ENCODE measurements at places on chromosomes 6 and 20.

DNA sequence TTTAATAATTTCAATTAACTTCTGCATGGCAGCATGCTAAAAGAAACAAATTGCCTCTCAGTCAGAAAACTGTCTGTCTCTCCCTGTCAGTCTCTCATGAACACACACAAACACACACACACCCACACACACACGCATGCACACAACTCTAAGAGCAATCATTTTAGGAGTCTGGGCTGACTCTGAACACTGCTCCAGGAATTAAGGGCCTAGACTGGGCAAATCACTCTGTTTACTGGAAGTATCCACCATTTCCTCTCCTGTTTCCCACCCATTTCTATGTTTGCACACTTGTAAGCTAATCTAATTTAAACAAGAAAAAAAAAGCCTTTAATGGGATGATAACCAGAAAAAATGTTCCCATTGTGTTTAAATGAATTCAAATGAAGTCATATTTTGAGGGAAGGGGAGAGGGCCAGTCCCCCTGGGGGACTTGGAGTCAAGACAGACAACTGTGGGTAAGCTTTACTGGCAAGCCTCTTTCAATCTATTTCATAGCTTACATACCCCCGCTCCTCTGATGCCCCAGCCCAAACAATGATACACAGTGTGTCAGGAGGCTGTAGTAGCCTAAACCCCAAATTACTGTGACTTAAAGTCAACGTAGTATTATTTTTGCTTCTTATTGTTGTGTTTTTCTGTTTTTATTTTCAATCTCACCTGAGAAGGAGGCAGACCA lies 447.8 kb upstream of the FLRT3 start:
- no peak for DNase-seq

GRCh38 chr6:45212976-45213375 lies 115.2 kb upstream of the RUNX2 start:
- DNase-seq = no peak

DNA sequence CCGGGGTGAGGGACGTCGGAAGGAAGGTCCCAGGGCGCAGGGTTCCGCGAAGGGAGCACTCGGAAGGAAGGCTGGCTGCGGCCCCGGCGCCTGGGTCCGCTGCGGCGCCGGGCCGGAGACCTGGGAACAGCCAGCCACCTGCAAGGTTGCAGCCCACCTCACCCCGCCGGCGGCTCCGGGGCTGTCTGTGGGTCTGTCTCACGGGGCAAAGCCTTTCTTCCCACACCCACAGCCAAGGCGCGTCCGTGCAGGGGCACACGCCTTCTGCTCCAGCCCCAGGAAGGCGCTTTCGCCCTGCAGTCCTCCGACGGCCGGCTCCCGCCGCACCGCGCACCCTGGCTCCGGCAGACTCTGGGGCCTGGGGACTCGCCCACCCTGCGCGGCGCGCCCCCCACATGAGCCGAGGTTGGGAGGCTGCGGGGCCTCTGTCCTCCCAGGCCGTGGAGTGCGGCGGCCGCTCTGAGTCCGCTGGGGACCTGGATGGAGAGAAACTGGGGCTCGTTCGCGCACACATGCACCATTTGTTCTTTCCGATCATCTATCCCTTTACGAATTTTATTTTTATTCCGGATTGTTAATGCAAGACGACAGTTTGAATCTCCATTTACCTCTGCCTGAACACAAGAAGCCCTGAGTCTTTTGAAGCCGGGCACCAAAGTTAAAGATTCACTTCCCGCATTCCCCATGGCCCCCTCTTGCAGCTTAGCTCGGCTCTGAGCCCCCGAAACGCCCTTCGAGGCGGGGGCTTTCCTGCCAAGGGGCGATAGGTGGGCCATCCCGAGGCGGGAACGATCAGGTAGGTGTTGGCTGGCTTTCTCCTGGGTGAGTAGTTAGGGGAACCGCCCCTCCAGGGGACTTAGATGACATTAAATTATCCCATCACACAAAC lies 4.5 kb upstream of the FOXC1 start:
- no peak for DNase-seq

DNA sequence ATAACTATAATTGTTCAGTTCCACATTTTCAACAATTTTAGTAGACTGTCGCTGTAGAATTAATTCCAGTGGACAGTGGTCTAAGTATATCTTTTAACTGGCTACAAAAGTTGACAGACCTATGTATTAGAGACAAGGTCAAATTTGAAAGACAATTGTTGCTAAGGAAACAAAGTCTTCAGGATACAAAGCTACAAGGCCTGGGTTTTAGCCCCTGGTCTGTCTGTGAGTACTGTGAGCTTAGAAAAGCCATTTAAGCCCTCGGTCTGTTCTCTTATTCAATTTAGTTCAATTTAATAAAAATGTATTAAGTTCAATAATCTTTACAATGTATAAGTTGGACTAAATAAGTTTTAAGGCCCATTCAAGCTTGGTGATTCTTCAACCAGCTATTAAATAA lies 352.5 kb downstream of the HDGFL1 start:
- no peak for DNase-seq

DNA sequence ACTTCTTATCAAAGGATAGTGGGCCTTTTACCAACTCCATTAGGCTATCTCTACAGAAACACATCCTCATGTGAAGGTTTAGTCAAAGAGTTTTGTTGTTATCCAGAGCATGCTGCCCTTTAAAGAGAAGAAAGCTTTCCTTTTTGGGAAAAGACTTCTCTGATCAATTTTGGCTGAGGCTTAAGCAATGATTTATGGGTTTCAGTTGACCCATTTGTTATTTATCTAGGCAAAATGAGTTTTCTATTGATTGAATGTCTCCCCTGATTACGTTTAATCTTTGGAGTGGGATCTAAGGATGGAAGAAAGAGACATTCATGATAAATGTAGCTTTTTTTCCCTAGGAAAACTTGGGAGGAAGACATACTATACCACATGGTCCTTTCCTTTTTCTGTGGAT lies 326.6 kb upstream of the JAG1 start:
- DNase-seq = no peak

- DNase-seq = no peak
Measured at GRCh38 chr6:170053966-170054661, 236.8 kb downstream of the DLL1 start.

- DNase-seq = no peak
Measured at GRCh38 chr6:21352131-21352530, 241.4 kb upstream of the SOX4 start.

DNA sequence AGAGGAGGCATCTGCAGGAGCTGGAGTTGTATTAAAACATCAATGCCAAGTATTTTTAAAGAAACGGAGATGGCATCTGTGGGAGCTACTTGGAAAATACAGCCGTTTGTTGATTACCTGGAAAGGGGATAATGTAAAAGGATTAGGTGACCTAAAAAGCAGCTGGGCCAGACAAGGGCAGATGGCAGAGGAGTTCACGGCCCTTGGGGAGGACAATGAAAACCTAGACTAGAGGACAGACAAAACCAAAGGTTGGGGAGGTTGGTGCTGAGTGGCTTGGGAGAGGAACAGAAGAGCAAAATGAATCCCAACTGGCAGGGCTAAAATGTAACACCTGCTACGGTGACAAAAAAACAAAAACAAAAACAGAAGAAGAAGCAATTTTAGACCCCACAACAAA lies 260.5 kb upstream of the JARID2 start:
- no peak for DNase-seq

DNA sequence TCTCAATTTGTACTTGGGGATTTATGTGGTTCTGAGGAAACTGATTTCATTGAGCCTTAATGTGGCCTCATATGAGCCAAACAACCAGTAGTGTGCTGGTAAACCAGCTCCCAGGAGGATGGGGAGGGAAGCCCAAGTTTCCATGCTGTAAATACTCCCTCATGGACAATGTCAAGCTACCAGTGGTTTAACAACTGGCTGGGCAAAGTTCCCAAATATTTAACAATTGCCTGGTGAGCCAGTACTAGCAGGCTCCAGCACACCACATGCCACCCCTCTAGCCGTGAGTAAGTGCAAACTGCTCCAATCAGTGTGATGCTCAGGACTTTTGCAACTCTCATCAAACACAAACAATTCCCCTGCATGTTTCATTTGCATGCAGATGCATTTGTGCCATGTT lies 19.2 kb upstream of the CDKN1A start:
- DNase-seq = no peak

DNA sequence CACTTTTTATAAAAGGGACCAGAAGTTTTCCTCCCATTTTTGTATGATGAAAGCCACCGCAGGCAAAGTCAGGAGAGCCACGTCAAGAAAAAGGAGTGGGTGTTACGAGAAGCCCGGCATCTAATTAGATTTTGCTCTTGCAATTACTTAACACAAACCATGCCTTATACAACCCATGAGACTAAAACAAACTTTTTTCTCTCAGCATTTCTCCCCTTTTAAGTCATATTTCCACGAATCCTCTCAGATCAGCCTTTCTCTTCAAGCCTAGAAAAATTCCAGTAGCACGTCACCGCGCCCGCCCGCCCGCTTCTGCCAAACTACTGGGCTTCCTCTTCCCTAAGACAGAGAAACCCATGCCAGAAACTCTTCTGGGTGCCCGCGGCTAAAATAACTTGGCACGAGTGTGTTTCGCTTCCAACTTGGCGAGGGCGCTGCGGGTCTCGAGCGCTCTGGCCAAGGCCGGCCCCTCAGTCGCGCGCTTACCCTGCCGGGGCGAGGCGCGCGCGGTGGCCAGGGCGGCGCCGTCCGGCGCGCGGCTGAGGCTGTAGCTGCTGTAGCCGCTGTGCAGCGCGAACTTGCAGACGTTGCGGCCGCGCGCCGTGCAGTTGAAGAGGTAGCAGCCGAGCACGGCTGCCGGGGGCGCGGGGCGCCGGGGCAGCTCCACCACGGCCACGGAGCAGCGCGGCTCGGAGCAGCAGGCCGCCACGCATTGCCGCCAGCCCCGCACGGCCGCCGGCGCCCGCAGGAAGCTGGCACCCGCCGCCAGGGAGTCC lies 1.0 kb downstream of the LRP11 start:
- DNase-seq = peak; percentile 53

DNA sequence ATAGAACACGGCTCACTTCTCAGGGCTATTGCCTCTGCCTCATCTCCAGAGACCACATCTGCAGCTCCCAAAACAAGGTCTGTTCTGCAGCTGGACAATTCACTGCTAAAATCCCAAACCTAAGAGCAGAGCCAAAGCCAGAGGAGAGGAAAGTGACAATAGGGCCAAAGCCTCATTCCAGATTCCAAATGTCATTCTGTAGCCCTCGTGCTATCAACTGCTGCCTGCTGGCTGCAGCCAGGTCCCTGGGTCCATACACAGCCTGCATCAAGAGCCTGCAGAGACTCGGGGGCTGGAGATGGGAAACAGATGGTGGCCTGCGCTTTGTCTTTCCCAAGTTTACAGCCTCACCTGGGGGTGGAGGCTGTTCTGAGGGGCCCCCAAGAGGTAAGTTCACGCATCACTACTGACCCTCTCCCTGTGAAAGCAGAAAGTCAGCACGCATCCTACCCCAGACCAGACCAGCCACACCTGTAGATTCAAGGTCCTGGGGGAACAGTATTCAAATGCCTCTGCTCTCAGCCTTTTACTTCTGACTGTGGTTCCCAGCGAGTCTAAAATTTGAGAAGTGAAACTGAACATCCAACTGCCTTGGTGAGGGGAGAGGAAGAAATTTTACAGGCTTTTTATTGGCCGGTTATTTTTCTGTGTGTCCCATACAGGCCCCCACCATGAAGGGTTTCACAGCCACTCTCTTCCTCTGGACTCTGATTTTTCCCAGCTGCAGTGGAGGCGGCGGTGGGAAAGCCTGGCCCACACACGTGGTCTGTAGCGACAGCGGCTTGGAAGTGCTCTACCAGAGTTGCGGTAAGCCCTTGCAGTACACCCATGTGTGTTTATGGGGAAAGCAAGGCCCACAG lies at the start of gene LY86:
Gene LY86, plus strand, starts transcription at position 657 of the 860 bp plus-strand sequence. Its CDS starts 15 bp downstream, at position 672.
- peak; percentile 34 for DNase-seq

GRCh38 chr6:12113190-12113577 lies 101.1 kb downstream of the HIVEP1 start:
- DNase-seq = peak; percentile 44

DNA sequence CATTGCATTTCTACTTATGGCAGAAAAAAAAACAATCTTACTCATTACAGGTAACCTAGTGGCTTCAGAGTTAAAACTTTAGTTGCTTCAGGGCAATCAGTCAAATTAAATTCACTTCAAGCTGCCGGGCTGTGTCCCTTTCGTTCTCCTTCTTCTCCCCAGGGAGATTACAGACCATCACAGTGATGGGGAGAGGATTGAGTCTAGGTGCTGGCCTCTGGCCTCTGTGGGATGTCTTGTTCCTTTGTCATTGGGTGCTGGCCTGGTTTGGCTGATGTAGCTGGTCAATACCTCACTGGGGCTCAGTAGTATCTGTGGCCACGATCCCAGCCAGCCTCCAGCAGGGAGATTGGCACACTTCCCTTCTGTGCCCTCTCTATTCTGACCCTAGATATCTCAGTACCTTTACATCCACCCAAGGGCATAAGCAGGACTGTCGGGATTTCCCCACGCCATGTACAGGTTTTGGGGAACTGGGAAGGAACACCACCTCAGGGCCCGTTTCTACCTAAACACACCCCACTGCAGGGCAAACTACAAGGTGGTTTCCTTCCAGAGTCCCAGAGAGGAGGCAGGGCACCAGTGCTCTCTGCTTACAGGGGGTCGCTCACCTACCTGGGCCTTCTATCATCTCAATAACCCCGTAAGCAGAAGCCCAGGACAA lies 15.4 kb downstream of the FYN start:
- DNase-seq = no peak

DNA sequence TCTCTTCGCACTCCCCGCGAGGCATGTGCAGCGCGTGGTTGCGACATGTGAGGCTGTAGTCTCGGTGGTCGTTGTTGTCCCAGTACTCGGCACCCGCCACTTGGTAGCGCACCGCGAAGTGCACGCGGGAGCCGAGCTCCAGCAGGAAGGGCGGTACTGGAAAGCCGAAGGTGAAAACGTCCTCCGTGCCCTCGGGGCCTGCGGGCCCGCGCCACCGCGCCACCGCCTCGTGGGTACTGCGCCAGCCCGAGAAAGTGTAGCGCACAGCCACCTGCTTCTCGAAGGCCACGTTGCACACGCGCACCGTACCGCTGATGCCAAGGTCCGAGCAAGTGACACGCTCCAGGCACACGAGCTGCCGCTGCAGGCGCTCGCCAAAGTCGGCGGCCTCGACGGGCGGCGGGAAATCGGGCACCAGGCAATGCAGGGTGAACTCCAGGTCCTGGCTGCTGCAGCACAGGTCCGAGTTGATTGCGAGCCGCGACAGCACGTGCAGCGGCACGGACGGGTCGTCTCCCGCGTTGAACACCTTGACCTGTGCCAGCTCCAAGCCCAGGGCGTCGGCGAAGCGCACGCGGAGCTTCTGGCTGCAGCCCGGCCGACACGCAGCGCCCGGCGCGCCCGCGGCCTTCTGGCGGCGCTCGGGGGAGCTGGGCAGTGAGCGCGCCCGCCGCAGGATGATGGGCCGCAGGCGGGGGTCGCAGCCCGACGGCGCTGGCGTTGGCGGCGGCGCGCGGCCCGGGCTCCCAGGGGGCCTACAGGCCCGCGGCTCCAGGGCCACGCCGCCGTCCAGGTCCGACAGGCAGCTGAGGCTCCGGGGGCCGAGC lies 840 bp downstream of the PPP1R3D start:
- no peak for DNase-seq

DNA sequence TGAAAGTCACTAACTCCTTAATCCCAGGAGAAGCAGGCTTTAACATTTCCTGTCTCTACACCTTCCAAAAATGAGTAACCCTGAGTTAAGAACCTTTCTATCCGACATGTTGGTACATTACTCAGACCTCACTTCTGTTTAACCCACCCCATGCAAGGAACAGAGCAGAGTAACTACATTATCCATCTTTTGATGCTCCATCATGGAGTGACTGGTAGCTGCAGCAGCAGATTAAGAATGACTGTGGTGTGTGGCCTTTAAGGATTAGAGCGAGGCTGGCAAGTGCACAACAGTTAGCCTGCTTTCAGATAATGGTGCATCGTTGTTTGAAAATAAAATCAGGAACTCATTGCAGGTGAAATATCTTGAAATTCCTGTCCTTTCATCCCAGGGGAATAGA lies 2.0 kb downstream of the TRAF3IP2 start:
- DNase-seq = no peak
